ENCODE measurements at places on chromosomes 12 and 14. TPM values are rescaled to one million over a fixed set of nuclear protein-coding genes. Genes with fewer than 3 reads are reported as not detected.
A peak's percentile ranks its signal among the peaks of the same experiment; 100 is the strongest.

The SCN8A gene
- 0.33 TPM for total RNA-seq

The JAG2 gene
- total RNA-seq: 24.7 TPM

DNA sequence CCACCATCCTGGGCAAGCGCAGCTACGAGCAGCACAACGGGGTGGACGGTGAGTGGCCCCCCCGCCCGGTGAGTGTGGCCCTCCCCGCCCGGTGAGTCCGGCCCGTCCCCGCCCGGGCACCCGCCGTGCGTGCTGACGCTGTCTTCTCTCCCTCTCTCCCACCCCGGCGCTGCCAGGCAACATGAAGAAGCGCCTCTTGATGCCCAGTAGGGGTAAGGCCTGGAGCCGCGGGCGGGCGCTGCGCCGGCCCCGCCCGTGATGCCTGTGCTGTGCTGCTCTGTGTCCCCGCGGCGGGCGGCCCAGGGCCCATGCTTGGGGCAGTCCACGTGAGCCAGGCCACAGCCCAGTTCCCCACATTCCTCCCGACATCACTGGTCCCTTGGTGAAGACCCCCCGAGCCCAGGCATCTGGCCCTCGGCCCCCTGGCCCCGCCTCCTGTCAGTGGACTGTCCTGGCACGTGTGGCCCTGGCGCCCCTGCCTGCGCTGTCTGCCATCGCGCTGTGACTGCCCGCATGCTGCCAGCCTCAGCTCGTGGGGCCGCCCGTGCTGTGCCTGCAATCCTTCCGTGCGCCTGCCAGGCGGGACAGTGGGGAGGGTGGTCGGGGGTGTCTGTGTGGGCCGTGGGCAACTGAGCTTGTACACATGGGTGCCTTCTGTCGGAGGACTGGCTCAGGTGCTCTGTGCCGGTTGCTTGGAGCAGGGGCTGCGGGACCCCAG, 7.9 kb upstream of the CRIP2 start:
- no peak for DNase-seq

DNA sequence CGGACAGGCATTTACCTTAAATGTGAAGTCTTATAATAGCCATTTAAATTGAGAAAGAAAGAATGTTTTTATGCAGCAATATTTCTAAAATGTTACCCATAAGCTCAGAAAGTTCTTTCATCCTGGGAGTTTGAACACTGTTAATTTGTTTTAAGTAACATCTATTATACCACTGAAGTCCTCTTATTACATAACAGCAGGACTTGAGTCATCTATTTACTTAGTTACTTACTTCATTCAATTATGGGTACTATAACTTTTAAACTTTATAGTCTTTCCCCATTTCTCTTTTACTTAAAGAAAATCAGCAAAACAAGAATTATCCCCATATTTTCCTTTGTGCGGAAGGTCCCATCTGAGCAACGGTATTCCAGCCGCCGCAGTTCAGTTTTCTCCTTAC, 473.1 kb downstream of the ETNK1 start:
- DNase-seq: no peak

DNA sequence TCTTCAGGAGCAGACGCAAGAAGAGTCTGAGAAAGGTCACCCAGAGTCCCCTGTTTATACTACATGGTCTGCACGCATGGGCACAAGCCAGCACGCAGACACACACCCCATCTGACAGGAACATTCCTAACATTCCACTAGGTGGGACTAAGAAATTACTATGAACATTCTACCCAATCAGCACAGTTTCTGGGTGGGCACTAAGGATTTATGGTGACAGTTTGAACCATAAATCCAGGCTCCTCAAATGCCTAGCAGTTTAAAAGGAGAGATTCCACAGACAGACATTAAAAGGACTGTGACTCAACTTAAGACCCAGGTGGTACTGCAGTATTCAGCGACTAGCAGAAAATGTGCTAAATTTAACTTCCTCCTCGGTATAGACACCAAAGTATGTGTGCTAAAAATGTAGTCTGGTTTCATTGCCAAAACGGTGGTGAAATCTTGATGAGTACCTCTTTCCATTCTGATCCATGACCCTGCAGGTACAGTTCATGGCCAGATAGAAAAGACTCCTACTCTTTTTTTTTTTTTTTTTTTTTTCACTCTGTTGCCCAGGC, 16.2 kb downstream of the ABHD4 start:
- peak; percentile 81 for DNase-seq

- DNase-seq: no peak
Measured at GRCh38 chr14:74083161-74083560, 1.1 kb downstream of the ALDH6A1 start.

- no peak for DNase-seq
Measured at GRCh38 chr12:60152756-60153155, 556.9 kb downstream of the SLC16A7 start.

Data from SJCRH30 (cell line).